ENCODE measurements at places on chromosomes 12 and 14. TPM values are rescaled to one million over a fixed set of nuclear protein-coding genes. Genes with fewer than 3 reads are reported as not detected.

SCAF11 gene
- 132 TPM for total RNA-seq

DNA sequence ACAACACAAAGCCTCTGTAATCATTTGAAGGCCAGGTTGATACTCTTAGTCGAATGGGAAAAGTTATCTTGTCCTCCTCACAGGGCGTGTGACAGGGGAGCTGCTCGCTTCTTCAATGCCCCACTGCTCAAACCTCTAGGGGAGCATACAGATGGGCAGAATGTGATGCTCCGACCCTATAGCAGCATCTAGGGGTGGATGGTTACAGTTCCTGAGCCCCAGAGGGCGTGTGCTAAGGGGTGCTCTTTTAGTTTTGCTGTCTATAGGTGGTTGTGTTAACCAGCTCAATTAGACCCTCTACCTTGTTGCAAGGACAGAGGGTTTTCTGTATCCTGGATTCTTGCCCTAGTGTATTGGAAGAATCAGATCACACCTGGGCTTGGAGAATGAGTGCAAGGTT is 47.8 kb downstream of the HSD17B6 start:
- no peak overlapping the region for H3K27ac ChIP-seq
- DNase-seq, result no peak
- H3K4me3 ChIP-seq, result no peak overlapping the region
- H3K27me3 ChIP-seq, result peaks cover 3% of the 10 kb centered on the region
- peaks cover 4% of the 10 kb centered on the region for H3K36me3 ChIP-seq
- H3K4me1 ChIP-seq, result no peaks in the 10 kb centered on the region

GRCh38 chr12:124586756-124587155 is 19.3 kb upstream of the NCOR2 start:
- no peak overlapping the region for H3K4me3 ChIP-seq
- no peak for DNase-seq
- H3K27ac ChIP-seq, result no peak overlapping the region
- peaks cover 15% of the 10 kb centered on the region for H3K4me1 ChIP-seq
- H3K27me3 ChIP-seq, result peaks cover 5% of the 10 kb centered on the region

GRCh38 chr12:99390707-99391106 is 256.8 kb upstream of the GARIN6 start:
- no peak overlapping the region for H3K27ac ChIP-seq
- H3K4me1 ChIP-seq, result no peaks in the 10 kb centered on the region
- no peaks in the 10 kb centered on the region for H3K27me3 ChIP-seq
- peak; percentile 6 for DNase-seq
- no peak overlapping the region for H3K4me3 ChIP-seq

CCDC38 gene
- not detected for total RNA-seq

TAS2R10 gene
- total RNA-seq, result not detected

DNA sequence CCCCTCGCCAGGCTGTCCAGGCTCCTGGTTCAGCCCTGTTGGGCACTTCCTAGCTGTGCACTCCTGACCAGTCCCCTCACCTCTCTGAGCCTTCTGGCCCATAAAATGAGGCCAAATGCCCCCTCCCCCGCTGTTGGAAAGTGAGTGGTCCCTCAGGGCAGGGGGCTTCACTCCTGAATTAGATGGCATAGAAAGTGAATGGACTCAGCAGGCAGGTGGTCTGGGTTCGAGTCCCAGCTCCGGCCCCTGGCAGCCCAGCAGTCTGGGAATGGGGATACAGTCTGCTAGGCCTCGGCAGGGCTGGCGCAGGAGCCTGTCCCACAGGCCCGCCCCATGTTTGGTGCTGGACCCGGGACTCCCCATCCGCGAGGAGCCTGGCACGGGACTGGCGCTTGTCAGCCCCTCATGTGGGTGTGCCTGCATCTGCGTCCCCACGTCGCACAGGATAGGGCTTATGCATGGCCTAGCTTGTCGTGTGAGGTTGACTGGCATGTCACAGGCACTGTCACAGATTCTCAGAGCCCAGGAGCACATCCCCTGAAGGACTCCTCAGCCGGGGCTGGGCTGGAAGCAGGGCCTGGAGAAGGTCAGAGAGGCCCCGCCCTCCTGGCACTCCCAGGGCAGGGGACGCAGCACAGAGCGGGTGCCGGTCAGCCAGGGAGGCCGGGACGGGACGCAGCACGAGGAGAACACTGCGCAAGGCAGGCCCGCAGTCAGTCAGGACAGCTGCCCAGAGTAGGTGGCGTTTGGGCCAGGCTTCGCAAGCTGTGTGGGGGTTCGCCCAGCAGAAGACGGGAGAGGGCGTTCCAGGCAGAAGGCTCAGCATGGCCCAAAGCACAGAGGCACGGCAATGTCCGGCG is 40.5 kb downstream of the DIO3 start:
- H3K27ac ChIP-seq, result no peak overlapping the region
- H3K4me1 ChIP-seq, result peaks cover 20% of the 10 kb centered on the region
- no peak overlapping the region for H3K4me3 ChIP-seq
- DNase-seq, result no peak

PTGR2 gene
- 14.3 TPM for total RNA-seq

GRCh38 chr14:50394713-50395112 is 2.0 kb downstream of the CDKL1 start:
- H3K27me3 ChIP-seq, result peaks cover 6% of the 10 kb centered on the region
- H3K36me3 ChIP-seq, result peaks cover 6% of the 10 kb centered on the region
- DNase-seq, result no peak
- no peak overlapping the region for H3K4me3 ChIP-seq
- H3K4me1 ChIP-seq, result peaks cover 14% of the 10 kb centered on the region

GRCh38 chr14:75794615-75795038 is 133.6 kb downstream of the TTLL5 start:
- H3K27ac ChIP-seq, result no peak overlapping the region
- peaks cover 48% of the 10 kb centered on the region for H3K36me3 ChIP-seq
- H3K4me1 ChIP-seq, result no peaks in the 10 kb centered on the region
- H3K4me3 ChIP-seq, result no peak overlapping the region

COPZ1 gene
- total RNA-seq, result 95.2 TPM

SLC10A1 gene
- total RNA-seq, result not detected

TGM1 gene
- 7.4 TPM for total RNA-seq

- no peak for DNase-seq
- no peak overlapping the region for H3K27ac ChIP-seq
- H3K4me3 ChIP-seq, result no peak overlapping the region
- no peaks in the 10 kb centered on the region for H3K27me3 ChIP-seq
- peaks cover 14% of the 10 kb centered on the region for H3K36me3 ChIP-seq
These were observed 143.8 kb upstream of the FGD4 start for GRCh38 chr12:32255588-32255987.

NFATC4 gene
- total RNA-seq, result 0.30 TPM

- DNase-seq, result no peak
- H3K4me1 ChIP-seq, result no peaks in the 10 kb centered on the region
- peaks cover 16% of the 10 kb centered on the region for H3K27me3 ChIP-seq
- no peak overlapping the region for H3K4me3 ChIP-seq
- no peaks in the 10 kb centered on the region for H3K36me3 ChIP-seq
- no peak overlapping the region for H3K27ac ChIP-seq
These were observed 15.1 kb downstream of the LRTM2 start for GRCh38 chr12:1835211-1836131.

DNA sequence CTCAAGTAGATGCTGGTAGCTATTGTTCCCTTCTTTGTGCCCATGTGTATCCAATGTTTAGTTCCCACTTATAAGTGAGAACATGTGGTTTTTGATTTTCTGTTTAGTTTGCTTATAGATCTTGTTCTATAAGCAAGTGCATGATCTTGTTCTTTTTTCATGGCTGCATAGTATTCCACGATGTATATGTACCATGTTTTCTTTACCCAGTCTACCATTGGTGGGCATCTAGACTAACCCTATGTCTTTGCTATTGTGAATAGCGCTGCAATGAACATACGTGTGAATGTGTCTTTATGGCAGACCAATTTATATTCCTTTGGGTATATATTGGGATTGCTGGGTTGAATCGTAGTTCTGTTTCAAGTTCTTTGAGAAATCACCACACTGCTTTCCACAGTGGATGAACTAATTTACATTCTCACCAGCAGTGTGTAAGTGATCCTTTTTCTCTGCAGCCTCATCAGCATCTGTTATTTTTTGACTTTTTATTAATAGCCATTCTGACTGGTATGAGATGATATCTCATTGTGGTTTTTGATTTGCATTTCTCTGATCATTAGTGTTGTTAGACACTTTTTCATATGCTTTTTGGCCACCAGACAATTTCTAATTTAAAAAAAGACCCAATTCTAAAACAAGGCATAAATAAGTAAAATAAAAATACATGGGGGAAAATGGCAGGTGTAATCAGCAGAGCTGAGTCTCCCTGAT is 50.6 kb downstream of the CPM start:
- peaks cover 4% of the 10 kb centered on the region for H3K27me3 ChIP-seq
- no peak for DNase-seq
- peaks cover 20% of the 10 kb centered on the region for H3K36me3 ChIP-seq

GRCh38 chr12:131687346-131688125 is 23.4 kb upstream of the SFSWAP start:
- peaks cover 6% of the 10 kb centered on the region for H3K4me1 ChIP-seq
- H3K27me3 ChIP-seq, result peaks cover 10% of the 10 kb centered on the region
- no peak overlapping the region for H3K27ac ChIP-seq

KCNMB4 gene
- 0.94 TPM for total RNA-seq

MGST1 gene
- not detected for total RNA-seq

- no peaks in the 10 kb centered on the region for H3K4me1 ChIP-seq
- H3K4me3 ChIP-seq, result no peak overlapping the region
- H3K27me3 ChIP-seq, result no peaks in the 10 kb centered on the region
- H3K36me3 ChIP-seq, result no peaks in the 10 kb centered on the region
- DNase-seq, result no peak
- no peak overlapping the region for H3K27ac ChIP-seq
These were observed 44.6 kb upstream of the ANO2 start for GRCh38 chr12:5989621-5990020.

- H3K4me1 ChIP-seq, result peaks cover 4% of the 10 kb centered on the region
- no peak for DNase-seq
- no peak overlapping the region for H3K4me3 ChIP-seq
- no peak overlapping the region for H3K27ac ChIP-seq
- no peaks in the 10 kb centered on the region for H3K36me3 ChIP-seq
- no peaks in the 10 kb centered on the region for H3K27me3 ChIP-seq
These were observed 13.5 kb upstream of the ATG14 start for GRCh38 chr14:55425091-55425490.

DNA sequence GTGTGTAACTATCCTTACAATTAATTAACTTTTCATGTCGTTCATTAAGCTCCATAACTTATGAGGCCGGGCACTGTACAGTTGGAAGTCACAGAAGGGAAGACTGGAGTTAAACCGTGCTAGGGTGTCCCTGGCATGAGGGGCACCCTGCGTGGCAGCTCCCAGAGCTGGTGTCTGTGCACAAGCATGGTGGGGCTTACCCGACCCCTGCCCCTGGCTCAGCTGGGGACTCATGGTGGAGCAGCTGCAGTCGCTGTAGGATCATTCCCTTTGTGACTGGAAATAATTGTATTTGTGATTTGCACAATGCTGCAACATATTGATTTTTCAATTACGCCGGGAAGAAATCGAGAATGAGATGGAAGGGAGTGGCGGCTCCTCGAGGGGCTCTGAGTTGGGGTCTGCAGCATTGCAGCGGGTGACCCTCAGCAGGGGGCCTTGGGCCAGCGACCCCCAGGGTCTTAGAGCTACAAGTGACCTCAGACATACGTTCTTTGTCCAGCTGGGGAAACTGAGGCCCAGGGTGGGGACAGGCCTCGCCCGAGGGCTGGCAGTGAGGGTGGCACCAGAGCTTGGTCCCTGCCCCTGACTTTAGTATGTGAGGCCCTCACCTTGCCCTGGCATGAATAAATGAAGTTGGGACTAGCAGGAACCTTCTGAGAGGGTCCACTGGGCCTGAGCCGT is 125.4 kb downstream of the KIF26A start:
- no peak for DNase-seq
- peaks cover 3% of the 10 kb centered on the region for H3K27me3 ChIP-seq
- H3K36me3 ChIP-seq, result no peaks in the 10 kb centered on the region
- H3K4me3 ChIP-seq, result no peak overlapping the region
- no peaks in the 10 kb centered on the region for H3K4me1 ChIP-seq

GRCh38 chr12:1803736-1804135 is 16.6 kb upstream of the LRTM2 start:
- DNase-seq, result no peak
- peaks cover 9% of the 10 kb centered on the region for H3K4me1 ChIP-seq
- no peaks in the 10 kb centered on the region for H3K27me3 ChIP-seq
- H3K36me3 ChIP-seq, result no peaks in the 10 kb centered on the region

CARMIL3 gene
- 0.74 TPM for total RNA-seq

DNA sequence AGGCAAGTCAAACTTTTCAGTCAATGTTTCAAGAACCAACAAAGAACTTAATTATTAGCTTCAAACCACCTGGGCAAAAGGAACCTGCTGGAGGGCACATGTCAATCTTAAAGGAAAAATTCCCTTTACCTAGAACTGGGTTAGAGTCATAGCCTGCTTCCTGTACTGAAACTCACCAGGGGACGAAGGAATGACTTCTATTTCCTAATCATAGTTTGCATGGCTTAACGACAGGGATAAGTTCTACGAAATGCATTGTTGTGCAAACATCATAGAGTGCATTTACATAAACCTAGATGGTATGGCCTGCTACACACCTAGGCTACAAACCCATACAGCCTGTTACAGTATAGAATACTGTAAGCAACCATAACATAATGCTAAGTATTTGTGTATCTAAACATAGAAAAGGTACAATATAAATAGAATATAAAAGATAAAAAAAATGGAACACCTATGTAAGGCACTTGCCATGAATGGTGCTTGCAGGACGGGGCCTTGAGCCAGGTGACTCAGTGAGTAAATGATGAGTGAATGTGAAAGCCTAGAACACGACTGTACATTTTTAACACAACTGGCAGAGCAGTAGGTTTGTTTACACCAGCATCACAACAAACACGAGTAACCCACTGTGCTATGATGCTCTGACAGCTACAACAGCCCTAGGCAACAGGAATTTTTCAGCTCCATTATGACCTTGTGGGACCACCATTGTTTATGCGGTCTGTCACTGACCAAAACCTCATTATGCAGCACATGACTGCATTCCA is 234.9 kb upstream of the CAND1 start:
- H3K36me3 ChIP-seq, result no peaks in the 10 kb centered on the region
- DNase-seq, result peak; percentile 34
- no peak overlapping the region for H3K4me3 ChIP-seq
- H3K27me3 ChIP-seq, result peaks cover 2% of the 10 kb centered on the region
- no peak overlapping the region for H3K27ac ChIP-seq
- H3K4me1 ChIP-seq, result no peaks in the 10 kb centered on the region

ERP27 gene
- total RNA-seq, result 1.7 TPM

GRCh38 chr12:56087220-56087619 is 7.3 kb downstream of the ERBB3 start:
- H3K4me3 ChIP-seq, result no peak overlapping the region
- no peaks in the 10 kb centered on the region for H3K27me3 ChIP-seq
- DNase-seq, result no peak
- no peaks in the 10 kb centered on the region for H3K4me1 ChIP-seq
- no peaks in the 10 kb centered on the region for H3K36me3 ChIP-seq

C14orf39 gene
- not detected for total RNA-seq

CACNA1C gene
- 0.11 TPM for total RNA-seq

DNA sequence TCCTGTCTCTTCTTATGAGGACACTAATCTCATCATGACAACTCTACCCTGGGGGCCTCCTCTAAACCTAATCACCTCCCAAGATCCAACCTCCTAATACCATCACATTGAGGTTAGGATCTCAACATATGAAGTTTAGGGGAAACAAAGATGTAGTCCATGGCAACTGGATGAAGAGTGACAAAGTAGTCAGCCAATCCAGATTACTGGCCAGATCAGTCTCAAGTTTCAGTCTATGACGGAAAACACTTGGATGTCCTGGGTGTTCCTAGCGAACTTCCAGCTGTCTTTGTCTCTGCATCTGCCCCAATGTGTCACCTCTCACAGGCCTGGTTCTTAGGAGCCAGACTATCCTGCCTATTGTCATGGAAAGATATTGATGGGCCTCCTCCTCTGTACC is 630.8 kb downstream of the AACS start:
- H3K4me3 ChIP-seq, result no peak overlapping the region
- H3K27me3 ChIP-seq, result peaks cover 2% of the 10 kb centered on the region
- H3K4me1 ChIP-seq, result no peaks in the 10 kb centered on the region
- no peak for DNase-seq
- H3K36me3 ChIP-seq, result no peaks in the 10 kb centered on the region

DDN gene
- 0.61 TPM for total RNA-seq

C1S gene
- 2.4 TPM for total RNA-seq

CLEC6A gene
- not detected for total RNA-seq

Measured in activated CD4-positive, alpha-beta T cell treated with anti-CD3 and anti-CD28 coated beads for 36 hours (primary cell).